Stimulated activated CD8-positive, alpha-beta memory T cell treated with anti-CD3 and anti-CD28 coated beads, Interleukin-7, amount 100 ng/mL, for 48 hours (primary cell): ENCODE measurements at places on chromosomes 3 and 15.

- no peak for DNase-seq
Observed at GRCh38 chr3:60952055-60952454, 299.2 kb downstream of the FHIT start.

- DNase-seq: no peak
Observed at GRCh38 chr3:13479332-13479581, 849 bp upstream of the HDAC11 start.

- no peak for DNase-seq
Observed at GRCh38 chr15:86877171-86877631, 797.5 kb downstream of the AGBL1 start.

- DNase-seq: no peak
Observed at GRCh38 chr3:129276385-129276784, 2.3 kb upstream of the HMCES start.

- DNase-seq: no peak
Observed at GRCh38 chr3:136262559-136262958, 12.4 kb downstream of the PCCB start.
